ENCODE measurements at places on chromosomes 1 and 21.
A peak's percentile ranks its signal among the peaks of the same experiment; 100 is the strongest.

DNA sequence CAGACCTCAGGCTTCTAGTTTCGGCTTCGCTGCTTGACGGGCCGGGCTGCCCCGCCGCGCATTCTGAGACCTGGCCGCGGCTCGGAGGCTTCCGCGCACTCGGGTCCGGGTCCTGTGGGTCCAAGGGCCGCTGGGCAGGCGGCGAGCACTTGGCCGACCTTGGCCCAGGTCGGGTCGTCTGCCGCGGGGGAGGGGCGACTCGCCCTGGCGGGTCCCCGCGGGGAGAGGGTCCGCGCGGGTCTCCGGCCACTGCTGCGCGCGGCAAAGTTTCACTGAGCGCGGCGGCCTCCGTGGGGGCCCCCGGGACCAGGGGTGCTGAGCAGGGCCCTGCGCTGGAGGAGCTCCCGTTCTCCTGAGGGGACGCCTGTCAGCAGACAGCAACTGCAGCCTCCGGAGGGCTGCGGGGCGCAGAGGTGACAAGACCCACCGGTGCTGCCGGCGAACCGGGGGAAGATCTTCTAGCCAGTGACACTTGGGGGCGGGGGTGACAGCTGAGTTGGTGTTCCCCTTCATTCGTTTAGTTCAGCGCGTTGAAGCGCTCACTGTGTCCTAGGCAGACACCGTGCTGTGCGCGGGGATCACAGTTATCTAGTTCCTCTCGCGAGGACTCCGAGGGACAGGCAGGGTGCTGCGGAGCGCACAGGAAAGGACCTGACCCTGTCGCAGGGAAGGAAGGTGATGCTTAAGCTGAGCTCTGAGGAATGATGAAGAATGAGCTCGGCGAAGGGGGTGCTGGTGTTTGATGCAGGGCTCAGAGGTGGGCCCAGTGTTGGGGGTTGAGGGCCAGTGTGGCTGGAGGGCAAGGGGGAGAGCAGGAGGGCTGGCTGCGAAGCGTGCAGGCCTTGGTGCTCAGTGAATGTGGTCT is 725 bp downstream of the MTFR1L start:
- DNase-seq, result peak; percentile 72

- DNase-seq, result no peak
Observed at GRCh38 chr1:166947398-166948043, 27.8 kb downstream of the ILDR2 start.

GRCh38 chr21:32456497-32456918 is 44.0 kb downstream of the EVA1C start:
- no peak for DNase-seq

DNA sequence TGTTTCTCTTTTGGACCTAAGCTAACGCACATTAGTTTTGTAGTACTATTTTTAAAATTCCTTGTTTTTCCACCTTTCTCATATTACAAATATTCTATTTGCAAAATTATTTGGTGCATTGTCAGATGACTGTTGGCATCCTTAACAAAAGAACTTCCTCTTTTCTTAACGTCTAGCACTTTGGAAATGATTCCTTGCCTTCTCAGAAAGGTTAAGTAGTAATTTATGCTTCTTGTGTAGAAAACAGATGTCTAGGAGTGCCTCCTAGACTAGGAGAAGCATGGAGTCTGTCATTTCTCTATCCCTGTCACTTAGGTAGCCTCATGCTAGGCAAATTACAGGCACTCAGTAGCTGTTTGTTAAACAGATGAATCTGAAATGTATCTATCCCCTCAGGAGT is 64.4 kb downstream of the HSPA13 start:
- DNase-seq, result no peak

GRCh38 chr1:96991261-96991660 is 269.7 kb downstream of the PTBP2 start:
- DNase-seq, result no peak

- no peak for DNase-seq
Observed at GRCh38 chr1:78682496-78682895, 32.9 kb downstream of the IFI44 start.
